AG09309 (cell line): ENCODE measurements at places on chromosomes 2 and 18.

DNA sequence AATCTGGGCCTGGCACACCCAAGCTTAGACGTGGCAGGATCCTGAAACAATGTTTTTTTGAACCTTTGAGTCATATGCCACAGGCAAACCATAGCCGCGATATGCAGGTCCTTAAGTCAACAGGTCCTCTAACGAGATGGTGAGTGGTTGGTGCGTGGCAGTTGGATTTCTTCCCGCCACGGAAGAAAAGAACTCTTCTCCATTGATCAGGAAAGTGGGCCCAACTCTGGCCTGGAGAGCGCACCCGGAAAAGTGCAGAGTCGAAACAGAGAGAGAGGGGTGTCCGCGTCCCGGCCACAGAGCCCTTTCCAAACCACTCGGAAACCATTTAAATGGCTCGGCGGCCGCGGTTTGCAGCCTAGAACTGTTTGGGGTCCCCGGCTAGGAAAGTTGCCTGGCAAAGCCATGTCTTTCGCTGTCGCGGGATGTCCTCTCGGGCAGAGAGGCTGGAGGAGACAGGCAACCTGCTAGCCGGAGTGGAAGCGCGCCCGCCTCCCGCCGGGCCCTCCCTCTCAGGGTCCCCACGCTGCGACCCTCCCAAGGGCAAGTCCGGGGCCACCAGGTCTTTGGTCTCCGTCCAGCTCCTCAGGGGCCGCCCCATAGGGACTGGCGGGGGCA is 777 bp downstream of the GALNT3 start:
- DNase-seq: no peak

DNA sequence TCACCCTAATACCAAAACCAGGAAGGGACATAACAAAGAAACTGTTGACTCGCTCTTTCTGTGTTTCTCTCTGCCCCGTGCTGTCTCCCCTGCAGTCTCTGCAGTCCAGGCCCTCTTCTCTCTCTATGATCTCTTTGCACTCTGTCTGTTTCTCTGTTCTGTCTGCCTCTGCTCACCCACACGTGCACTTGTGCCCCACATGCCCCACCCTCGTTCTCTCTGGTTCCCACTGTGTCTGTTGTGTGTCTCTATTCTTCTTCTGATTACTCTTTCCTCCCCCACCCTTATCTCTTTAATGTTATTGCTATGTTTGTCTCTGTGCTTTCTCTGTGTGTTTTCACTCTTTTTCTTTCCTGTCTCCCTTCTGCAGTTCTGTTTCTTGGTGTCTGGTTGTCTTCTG is 54.0 kb downstream of the NAT8 start:
- no peak for DNase-seq

- no peak for DNase-seq
Observed at GRCh38 chr18:8706791-8707555, 1.6 kb downstream of the MTCL1 start.

GRCh38 chr2:142975239-142975638 is 97.8 kb downstream of the KYNU start:
- DNase-seq: no peak

GRCh38 chr2:123165616-123166015 is 859.5 kb upstream of the CNTNAP5 start:
- DNase-seq: no peak

- DNase-seq: no peak
Observed at GRCh38 chr18:44805643-44806042, 125.0 kb downstream of the SETBP1 start.

DNA sequence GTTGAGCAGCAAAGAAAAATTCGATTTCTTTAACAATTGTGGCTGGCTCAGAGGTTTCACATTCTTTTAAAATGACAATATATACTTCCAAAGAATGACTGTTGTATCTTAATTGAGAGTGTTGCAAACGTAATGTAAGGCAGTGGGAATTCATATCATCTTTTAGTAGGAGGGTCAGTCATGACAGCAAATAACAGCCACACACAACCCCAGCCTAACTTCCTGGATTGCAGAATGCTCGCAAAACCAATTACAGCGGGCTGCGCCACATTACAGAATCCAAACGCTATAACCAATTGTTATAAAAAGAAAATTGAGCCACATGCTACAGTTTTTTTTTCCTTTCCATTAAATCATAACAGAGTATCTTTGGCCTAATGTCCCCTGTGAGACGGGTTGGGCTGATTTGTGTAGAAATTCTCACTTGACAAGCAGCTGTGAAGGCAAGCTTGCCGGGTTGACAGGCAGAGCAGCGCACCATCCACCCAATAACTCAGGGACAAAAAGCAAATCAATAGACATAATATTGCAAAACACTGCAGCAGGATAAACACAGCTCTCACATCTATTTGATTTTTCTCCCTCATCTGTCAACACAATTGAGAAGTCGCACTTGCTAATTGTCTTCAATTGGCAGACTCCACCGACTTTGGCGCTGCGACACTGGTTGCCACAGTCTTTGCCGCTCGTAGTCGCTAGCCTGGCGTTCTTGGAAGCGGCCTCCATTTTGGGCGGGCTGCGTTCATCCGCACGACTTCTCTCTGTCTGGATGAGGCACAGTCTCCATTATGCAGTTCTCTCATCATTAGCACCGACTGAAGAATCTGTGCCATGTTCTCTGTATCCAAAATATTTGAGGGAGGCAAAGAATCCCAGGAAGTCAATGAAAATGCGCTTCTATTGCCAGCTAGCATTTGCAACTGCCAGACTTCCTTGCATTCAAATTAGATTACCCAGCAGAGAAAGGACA is 95.0 kb upstream of the CCDC68 start:
- DNase-seq: peak; percentile 18

DNA sequence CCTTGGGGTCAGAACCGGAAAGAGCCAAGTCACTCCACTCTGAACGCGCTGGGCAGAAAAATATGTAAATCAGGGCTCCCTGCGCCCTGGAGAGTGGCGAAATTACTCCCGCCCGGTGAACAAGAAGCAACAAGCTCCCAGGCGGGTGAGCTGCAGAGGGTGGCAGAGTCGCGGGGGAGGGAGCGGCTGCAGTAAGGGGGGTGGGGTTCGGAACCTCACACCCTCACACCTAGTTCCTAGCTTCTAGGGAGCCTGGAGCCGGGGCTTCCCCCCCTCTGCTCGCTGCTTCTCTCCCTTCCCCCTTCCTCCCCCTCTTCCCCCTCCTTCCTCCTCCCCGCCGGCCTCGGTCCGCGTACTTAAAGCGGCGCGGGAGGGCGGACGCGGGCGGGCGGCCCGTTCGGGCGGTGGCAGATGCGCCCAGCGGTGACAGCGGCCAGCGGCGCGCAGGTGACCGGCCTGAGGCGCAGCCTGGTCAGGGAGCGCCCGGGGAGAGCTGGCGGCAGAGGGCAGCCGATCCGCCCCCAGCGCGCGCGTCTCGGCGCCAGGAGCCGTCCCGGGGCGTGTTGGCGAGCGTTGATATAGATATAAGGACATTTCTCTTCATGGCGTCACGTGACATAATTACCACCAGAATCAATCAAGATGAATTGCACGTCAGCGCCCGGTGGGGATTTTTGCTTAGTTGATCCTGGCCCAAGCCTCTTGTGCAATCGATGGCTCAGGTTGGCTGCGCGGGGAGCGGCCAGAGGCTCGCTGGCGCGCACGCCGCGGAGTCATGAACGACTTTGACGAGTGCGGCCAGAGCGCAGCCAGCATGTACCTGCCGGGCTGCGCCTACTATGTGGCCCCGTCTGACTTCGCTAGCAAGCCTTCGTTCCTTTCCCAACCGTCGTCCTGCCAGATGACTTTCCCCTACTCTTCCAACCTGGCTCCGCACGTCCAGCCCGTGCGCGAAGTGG is at the start of gene HOXD11:
TSS of gene HOXD11 (plus strand) at position 700 of the 959 bp plus-strand sequence. CDS start at position 776, 76 bp downstream.
- no peak for DNase-seq

GRCh38 chr18:74063023-74063422 is 84.6 kb downstream of the FBXO15 start:
- no peak for DNase-seq

GRCh38 chr18:75282746-75283145 is 72.1 kb downstream of the TSHZ1 start:
- no peak for DNase-seq

DNA sequence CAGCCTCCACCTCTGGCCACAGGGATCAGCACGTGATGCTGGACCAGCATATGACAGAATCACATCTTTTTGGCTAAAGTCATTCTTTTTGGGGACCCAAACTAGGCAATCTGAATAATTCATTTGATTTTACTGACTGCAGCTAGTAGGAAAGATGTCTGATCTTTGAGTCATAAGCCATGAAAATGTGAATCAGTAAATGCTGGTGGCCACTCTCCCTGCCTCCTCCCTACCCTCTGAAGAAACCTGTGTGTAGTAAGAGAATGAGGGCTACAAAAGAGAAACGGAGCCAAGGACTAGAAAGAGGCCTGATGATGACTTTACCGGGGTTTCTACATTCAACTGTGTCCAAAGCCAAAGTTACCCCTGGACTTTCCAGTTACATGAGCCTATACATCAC is 10.1 kb upstream of the LRPPRC start:
- no peak for DNase-seq

DNA sequence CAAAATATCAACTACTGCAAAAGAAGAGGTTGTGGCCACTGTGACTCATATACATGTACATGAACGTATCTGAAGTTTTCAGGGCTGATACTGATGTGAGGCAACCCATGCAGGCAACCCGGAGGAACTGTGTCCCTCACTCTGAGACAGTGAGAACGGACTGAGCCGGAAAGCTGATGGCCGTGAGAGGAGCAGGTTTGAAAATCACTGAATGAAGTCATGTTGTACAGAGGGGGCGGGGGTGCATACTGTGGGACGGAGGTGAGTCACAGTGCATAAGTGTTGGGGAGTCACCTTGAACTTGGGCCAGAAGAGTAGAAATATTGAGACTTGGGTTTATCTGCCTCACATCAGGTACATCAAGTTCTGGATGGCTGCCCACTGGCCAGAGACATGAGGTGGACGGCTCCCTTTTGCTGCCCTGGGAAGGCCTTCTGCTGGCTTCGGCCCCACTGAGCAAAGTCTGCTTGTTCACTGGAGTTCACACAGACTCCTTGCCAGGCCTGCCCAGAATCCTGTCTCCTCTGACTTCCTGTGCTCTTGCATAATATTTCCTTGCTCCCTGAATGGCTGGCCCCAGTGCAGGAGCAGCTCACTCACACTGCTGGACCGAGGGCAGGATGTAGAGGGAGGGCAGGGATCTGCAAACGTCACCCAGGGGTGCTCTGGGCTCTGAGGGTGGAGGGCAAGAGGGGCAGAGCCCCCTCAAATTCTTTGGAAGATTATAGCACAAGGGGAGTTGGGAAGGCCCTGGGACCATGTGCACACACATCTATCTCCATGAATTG is 18.1 kb downstream of the EPAS1 start:
- DNase-seq: peak; percentile 87

DNA sequence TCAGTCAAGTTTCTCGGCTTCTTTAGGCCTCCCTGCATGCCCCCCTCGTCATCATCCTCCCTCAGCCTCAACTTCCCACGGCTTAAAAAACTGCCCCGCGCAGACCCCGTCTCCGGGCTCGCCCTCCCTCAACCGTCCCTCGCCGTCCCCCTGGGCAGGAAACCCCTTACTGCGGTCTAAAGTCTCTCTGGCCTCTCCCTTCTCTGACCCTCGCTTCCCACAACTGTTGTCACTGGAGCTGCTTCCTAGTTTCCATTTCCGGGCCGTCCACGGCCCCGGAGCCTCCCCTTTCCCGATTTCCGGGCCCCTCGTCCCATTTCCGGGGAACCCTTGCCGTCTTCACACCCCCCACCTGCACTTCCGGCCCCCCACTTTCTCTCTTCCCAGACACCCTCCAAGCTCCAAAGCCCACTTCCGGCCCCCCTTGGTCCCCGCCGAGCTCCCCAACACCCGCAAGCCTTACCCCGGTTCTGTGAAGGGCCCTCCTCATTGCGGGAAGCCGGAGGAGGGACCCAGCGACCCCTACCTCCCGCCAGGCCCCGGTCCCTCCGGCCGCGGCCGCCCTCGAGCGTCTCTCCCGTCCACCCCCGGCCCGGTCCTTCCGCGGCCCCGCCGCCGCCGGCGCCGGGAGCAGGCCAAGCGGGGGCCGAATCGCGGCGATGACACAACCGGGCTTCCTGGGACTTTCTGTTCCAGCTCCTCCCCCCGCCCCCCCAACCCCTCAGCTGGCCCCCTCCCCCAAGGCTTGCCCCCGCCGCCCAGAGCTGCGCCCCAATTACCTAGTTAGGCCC is 513 bp downstream of the TRIP12 start:
- DNase-seq: peak; percentile 28

GRCh38 chr2:147342329-147342728 is 502.5 kb upstream of the ACVR2A start:
- DNase-seq: no peak

- no peak for DNase-seq
Observed at GRCh38 chr18:1665079-1665478, 760.4 kb downstream of the ADCYAP1 start.

GRCh38 chr2:221572821-221573429 is 821 bp upstream of the EPHA4 start:
- no peak for DNase-seq

GRCh38 chr2:46311651-46312223 is 14.5 kb downstream of the EPAS1 start:
- DNase-seq: no peak

- DNase-seq: no peak
Observed at GRCh38 chr2:74925361-74925786, 33.1 kb upstream of the POLE4 start.

GRCh38 chr2:73043929-73044832 is 27.3 kb downstream of the SFXN5 start:
- no peak for DNase-seq

GRCh38 chr2:9774266-9774665 is 69.0 kb upstream of the TAF1B start:
- no peak for DNase-seq

GRCh38 chr2:236565879-236566402 is 3.7 kb upstream of the ACKR3 start:
- no peak for DNase-seq

GRCh38 chr2:23502096-23502495 is 117.1 kb downstream of the KLHL29 start:
- no peak for DNase-seq

GRCh38 chr18:11494107-11494506 is 115.3 kb upstream of the SLC35G4 start:
- DNase-seq: no peak

- DNase-seq: no peak
Observed at GRCh38 chr18:48889115-48889941, 61.4 kb downstream of the SMAD7 start.

DNA sequence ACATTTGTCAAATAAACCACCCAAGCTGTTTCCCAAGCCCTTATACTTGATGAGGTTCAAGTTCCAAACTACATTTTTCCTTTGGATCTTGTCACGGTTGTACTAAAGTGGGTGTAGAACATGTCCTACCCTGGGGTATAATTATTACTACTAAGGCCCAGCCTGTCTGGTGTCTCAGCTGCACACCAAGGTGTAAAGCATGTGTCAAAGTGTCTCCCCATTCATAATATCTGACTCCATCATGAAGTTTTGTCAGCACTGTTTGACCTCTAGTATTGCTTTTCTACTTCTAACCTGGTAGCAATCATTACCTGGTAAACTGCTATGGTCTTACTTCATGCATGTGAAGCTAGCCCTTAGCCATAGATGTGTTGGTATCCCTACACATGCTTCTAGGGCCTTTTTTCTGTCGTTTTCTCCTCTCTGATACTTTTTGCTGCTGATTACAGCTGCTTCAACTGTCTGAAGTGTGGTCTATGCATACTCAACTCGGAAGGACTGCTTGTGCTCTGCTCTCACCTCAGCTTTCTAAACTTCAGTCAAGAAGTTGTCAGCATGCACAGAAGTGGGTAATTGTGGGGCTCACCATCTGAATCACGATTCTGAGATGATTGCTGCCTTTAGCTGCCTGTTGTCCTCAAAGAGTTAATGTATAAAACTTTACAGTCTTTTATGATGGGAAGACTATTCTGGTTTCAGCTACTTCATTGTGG is 445.7 kb upstream of the TRIB2 start:
- DNase-seq: no peak
